ENCODE measurements at places on chromosomes 3 and 15.

DNA sequence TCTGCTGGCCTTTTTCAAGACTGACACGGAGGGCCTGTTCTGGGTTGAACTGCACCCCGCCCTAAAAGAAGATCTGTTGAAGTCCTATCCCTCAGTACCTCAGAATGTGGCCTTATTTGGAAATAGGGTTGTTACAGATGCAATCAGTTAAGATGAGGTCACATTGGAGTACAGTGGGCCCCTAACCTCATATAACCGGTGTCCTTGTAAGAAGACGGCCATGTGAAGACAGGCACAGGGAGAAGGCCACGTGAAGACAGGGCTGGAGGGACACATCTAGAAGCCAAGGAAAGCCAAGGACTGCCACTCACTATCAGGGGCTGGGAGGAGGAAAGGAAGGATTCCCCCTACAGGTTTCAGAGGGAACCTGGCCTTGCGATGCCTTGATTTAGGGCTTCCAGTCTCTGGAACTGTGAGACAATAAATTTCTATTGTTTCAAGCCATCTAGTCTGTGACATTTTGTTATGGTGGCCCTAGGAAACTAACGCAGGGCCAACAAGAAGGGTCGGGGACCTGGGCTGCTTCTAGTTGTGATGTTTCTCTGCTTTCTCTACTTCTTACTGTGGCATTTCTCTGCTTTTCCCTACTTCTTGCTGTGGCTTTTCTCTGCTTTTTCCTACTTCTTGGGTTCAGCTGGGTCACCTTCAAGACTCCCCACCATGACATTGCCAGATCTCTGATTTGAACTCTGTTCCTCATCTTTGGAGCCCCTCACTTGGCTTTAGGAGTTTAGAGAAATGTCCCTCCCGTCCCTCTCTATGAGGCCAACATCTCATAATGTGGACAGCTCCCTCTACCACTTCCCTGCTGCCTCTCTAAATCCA lies 4.8 kb upstream of the CCDC174 start:
- DNase-seq = no peak

- DNase-seq = no peak
These were observed 525.5 kb upstream of the BCHE start for GRCh38 chr3:166362698-166363097.

- no peak for DNase-seq
These were observed 47.8 kb downstream of the ATP13A4 start for GRCh38 chr3:193506921-193507320.

DNA sequence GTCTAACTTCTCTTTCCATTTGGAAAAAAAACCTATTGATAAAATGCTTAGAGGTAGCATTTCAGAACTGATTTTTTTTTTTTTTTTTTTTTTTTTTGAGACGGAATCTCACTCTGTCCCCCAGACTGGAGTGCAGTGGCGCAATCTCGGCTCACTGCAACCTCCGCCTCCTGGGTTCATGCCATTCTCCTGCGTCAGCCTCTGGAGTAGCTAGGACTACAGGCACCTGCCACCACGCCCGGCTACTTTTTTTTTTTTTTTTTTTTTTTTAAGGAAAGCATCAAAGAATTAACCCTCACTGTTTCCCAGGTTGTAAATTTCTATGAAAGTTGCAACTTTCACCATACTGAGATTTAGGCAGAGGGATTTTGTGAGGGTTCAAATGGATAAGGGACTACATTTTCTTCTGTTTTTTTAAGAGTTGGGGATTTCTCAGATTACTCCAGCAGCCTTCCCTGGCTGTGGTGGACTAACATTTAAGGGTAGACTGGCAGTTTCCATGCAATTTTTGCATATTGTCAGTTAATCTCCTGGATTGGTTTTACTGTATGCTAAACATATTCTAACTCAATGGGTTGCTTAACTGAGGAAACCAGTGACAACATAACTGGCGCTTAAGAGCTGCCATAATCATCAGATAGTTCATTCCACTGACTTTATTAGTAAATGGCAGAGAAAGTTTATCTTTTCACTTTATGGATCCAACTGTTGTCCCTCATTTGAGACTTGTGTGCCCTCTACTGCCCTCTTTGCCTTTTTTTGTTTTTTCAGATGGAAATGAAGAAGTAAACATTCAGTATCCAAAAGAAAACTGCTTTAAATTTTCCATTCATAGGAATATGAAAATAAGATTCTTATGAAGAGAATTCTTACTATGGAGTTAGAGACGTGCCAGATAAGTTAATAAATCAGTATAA lies 93.7 kb downstream of the NPTN start:
- DNase-seq = no peak

DNA sequence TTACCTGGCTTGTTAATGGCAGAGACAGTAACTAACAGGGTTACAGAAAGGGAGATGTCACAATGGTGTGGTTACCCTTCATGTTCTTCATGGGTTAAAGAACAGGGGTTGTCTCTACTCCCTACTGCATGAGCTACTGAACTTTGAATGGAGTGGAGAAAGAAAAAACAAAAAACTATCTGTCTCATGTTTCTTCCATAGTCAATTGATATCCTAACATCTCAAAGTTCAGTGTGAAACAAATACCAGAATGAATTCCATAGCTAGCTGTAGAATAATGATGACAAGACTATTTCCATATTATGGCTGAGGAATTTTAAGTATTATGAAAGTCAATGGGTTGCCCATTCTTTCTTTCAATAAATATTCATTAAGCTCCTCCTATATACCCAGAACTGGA lies 161.3 kb upstream of the LPP start:
- DNase-seq = no peak

Measured in CD4-positive, alpha-beta T cell treated with Interleukin-17A for 4 hours (primary cell).